ENCODE measurements at places on chromosomes 16 and 17.

DNA sequence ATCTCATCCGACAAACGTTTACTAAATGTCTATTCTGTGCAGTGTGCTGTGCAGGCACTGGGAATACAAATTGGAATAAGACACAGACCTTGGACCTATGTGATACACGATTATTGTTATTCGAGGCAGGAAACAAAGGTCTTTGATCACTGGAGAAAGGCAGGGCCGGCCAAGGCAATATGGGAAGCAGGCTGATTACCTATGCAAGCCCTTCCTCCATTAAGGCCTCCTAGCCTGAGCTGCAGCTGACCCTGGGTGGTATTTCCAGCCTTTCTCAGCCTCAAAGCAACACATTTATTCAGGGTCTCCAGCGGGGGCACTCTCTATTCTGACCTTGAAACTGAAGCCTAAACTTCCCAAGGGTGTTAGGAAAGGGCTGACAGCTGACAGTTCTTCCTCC lies 13.4 kb downstream of the ST6GALNAC1 start:
- DNase-seq: no peak

GRCh38 chr16:84947996-84948850 lies 63.1 kb downstream of the ZDHHC7 start:
- DNase-seq: no peak

DNA sequence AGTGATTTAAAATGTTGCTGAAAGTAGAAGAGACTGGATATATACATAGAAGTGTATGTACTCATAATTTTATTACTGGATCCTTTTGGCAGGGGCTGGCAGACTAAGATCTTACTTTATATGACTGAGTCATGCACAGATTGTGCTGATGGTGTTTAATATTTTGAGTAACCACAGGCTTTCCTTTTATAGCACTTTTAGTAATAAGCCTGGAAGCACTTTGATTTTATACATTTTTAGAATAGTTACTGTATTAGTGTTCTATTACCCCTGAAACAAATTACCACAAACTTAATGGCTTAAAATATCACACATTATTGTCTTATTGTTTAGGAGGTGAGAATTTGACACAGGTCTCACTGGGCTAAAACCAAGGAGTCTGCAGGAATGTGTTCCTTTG lies 113.4 kb upstream of the CDH8 start:
- DNase-seq: no peak

- no peak for DNase-seq
Measured at GRCh38 chr16:60261425-60261824, 1527.3 kb upstream of the GOT2 start.

DNA sequence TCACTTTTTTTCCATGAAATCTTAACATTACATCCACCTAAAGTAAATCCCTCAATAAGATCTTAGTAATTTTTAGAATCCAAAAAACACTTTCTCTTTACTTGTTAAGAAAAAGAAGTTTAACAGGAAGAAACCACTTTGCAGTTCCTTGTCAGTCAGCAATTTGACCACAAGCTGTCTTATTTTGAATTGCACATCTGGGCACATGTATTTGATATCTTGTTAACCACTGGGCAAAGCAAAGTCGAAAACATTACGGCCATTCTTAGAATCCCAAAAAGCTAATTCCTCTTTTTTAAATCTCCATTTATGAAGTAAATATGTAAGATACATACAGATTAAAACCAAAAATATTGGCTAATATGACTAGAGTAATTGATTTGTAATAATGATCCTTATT lies 1.1 kb downstream of the ABCA10 start:
- DNase-seq: peak; percentile 88

- no peak for DNase-seq
Measured at GRCh38 chr17:44584443-44584842, 27.2 kb downstream of the FZD2 start.

- DNase-seq: no peak
Measured at GRCh38 chr16:67091906-67092566, 17.7 kb upstream of the PHAF1 start.

- DNase-seq: no peak
Measured at GRCh38 chr17:6823011-6823442, 8.5 kb downstream of the TEKT1 start.

GRCh38 chr17:50681263-50682200 lies 26.2 kb downstream of the ANKRD40 start:
- DNase-seq: peak; percentile 81

DNA sequence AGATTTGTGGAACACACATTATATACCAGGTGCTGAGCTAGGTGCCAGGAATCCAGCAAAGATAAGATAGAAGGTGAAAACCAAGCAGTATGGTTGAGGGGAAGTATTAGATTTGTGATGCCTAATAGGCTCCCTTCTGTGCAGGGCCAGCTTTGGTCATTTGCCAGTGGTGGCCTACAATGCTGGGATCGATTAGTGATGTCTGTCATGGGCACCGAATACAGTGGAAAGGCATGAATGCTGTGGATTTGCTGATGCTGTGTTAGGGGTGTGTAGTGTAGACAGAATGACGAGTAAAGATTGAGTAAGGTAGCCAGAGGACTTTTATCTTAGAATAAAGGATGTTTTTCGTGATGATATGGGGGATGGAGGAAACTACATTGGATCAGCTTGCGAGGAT lies 48.9 kb downstream of the SNX29 start:
- DNase-seq: no peak

DNA sequence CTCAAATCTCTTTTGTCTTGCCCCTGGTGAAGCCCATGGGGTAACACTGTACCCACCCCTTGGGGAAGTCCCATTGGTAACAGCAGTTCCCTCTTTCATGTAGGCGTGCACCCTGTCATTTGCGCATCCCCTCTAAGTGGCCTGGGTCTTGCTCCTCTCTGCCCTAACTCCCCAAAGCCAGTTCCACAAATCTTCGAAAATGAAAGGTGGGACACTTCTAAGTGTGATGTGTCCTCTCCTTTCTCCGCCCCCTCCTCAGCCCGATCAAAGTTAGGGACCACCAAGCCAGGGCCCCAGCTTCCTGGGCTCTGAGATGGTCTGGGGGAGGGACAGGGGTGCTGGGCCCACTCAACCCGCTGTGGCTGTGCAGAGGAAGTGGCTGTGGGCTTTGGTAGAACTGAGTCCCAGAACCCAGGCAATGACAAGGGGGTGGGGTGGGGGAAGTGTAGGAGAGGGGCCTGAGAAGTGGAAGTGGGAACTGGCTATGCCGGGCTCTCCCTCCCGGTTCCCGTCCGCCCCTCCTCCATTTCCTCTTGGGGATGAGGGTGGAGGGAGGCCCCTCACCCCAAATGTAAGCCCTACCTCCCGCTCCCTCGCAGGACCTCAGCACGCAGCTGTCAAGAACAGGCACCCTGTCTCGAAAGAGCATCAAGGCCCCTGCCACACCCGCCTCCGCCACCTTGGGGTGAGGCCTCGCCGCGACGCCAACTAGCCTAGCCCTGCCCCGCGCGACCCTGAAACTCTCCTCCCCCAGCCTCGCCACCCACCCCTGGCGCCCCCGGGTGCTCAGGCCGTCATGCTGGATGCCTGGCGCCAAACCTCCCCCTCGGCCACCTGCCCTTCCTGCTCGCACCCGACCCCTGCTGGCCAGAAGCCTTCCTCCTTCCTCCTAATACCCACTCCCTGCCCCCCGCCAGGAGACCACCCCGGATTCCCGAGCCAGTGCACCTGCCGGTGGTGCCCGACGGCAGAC lies 8.7 kb downstream of the ABI3 start:
- peak; percentile 52 for DNase-seq

- DNase-seq: no peak
Measured at GRCh38 chr17:21378553-21378952, 2.4 kb downstream of the KCNJ12 start.

GRCh38 chr17:29299031-29299430 lies 5.1 kb upstream of the NUFIP2 start:
- DNase-seq: no peak

DNA sequence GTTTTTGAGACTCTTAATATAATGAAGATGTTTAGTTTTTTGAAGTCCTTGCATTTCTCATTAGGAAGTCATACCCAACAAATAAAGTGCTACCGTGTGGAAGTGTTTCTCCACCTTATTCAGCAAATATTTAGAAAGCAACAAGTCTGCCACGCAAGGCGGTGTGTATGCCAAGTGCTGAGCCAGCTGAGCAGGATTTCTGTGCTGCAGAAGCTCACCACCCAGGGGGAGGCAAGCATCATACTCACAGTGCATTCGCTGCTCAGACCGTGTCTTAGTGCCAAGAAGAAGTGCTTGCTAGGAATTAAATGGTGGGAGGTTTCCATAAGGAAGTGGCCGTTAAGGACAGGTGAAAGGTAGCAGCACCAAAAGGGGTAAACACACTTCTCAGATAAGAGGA lies 111.2 kb downstream of the ARHGAP44 start:
- no peak for DNase-seq

DNA sequence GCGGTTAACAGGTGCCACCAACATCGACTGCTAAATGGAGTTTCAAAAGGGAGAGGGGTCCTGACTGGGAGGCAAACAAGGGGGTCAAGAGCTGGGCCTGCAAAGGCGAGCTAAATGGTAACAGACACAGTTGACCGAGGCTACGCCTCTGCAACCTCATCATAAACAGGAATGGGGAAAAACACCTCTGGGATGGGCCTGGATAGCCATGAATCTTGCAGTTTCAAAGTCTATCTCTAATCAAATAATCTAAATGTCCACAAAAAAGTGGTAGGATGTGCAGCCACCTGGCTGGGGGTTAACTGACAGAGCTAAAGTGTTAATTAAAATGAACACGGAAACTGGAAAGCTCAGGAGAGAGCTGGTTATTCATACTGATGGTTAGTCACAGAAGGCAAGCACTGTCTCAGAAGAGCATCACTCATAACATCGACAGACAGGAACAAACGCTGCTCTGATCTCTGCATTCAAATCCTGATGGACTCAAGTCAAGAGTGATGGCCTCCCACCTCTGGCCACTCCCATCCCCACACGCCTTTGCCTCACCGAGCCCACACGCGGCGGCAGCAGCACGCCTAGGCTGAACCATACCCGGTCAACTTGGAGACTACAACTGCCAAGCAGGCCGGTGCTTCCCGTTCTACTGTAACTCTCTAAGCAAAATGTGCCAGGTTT lies 56.3 kb downstream of the CREBBP start:
- DNase-seq: no peak

DNA sequence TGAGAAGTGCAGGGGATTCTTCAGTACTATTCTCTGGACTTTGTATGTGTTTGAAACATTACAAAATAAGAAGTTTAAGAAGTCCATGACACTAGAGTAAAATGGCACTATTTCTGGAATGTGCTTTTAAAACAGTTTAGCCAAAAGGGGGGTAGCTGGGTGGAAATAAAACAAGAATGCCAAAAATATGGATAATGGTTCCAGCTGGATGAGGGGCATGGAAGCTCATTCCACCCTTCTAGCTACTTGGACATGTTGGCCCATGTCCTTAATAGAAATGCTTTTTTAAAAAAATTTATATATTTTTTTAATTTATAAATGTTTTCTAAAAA lies 13.1 kb downstream of the ZC3H7A start:
- no peak for DNase-seq

GRCh38 chr16:49664221-49665215 lies 191.4 kb downstream of the ZNF423 start:
- no peak for DNase-seq

DNA sequence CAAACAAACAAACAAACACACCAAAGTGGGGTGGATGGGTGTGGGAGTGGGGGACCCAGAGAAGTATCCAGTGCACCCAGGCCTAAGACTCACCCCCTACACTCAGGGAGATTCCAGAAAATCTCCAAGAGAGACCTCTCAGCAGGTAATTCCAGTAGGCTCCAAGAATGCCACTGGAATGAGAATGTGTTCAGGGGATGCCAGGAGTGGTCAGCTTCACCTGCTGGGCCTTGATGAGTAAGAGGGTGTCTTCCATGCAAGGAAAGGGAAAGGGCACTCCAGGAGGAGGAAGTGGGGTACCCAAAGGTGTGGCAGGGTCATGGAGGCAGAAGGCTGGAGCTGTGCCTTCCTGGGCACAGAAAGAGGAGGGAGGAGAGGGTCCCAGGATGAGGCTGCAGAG lies 9.9 kb downstream of the CDH1 start:
- no peak for DNase-seq

- DNase-seq: no peak
Measured at GRCh38 chr16:25141648-25142047, 30.1 kb downstream of the LCMT1 start.

DNA sequence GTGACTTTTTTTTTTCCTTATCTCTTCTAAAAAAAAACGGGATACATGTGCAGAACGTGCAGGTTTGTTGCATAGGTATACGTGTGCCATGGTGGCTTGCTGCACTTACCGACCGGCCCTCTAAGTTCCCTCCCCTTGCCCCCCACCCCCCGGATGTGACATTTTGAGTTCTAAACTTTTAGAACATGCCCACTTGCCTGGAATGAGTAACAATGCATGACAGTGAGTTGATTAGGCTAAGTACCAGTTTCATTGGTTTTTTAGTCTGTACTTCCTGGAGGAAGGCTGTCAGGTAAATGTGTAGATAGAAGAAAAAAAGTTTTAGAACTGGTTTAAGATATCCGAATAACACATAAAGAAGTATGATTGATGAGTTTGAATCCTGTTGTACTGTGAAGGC lies 4.0 kb downstream of the BPTF start:
- DNase-seq: peak; percentile 52

DNA sequence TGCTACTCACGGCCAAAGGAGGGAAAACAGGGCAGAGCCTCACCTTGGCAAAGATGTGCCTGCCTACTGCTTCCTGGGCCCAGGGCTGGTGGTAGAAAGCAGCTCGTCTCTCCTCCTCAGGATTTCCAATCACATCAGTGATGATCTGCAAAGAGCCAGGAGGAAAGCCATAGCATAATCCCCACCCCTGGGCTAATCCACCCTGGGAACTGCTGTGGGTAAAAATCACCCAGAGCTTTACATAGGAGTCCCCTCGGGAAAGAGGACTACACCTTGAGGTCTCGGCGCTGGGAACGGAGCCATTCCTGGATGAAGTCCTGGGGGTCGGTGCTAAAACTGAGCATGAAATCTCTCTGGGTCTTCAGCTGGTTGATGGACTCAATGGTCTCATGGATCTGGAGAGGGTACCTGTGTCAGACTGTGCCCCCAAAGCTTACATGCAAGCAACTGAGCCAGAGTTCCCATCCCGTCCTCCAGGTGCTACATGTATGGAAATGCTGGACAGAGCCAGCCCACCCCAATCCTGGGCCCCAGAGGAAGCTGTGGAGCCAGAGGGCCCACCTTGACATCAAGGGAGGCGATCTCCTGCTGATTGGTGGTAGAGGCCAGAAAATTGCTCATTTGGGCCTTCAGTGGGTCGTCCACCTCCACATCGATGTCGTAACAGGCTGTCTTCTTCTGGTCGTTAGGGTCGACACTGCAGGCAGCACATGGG lies 5.7 kb upstream of the FTSJ3 start:
- no peak for DNase-seq

DNA sequence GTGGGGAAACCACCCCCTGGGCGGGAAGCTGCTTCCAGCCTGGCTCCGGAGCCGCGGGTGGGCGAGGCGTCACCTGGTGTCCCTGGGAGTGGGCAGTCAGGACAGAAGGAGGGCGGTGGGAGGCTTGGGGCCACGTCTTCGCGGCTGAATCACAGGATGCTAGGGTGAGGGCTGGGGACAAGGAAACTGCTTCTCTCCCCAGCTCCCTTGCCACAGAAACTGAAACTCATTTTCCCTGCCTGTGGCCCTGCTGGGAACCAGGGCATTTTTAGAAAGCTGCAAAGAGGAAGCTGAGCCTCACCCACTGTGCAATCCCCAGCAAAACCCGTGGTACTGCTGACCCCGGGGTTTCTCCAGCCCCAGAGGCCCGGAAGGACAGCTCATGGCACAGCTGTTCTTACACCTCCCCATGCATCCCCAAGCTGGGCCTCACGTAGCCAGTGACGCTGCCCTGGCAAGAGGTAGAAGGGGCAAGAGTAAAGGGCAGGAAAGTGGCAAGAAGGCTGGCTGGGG lies 8.2 kb downstream of the RHBDF2 start:
- DNase-seq: peak; percentile 85

- peak; percentile 92 for DNase-seq
Measured at GRCh38 chr17:8151120-8151640, 1.0 kb downstream of the PER1 start.
